Stimulated activated CD8-positive, alpha-beta memory T cell treated with anti-CD3 and anti-CD28 coated beads, Interleukin-4, amount 100 ng/mL, for 4 hours (primary cell): ENCODE measurements at places on chromosomes 11 and 22.

GRCh38 chr11:60367009-60367408 lies 11.3 kb upstream of the MS4A7 start:
- no peak for DNase-seq

GRCh38 chr22:29044657-29045176 lies 16.9 kb downstream of the C22orf31 start:
- DNase-seq: no peak

DNA sequence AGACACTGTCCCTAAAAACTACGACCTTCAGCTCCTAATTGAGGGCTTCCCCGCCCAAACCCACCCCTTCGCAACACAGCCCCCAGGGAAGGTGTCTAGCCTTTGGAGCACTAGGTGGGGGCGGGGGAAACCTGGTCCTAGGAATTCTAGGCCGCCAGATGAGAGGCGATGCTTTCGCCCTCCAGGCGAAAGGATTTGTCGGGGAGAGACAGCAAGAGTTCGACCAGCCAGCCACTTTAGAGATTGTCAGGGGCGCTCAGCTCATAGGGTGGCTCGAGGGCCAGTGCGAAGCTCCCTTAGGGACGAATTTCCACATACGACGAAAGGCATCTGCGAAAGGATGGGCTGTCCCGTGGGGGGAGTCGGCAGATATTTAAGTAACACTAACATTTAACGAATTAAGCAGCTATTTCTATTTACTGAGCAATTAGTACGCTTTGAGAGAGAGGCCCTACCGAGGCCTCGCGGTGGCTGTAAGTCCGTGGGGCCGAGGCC lies 5.3 kb downstream of the CD248 start:
- no peak for DNase-seq

- no peak for DNase-seq
These were observed 16.2 kb downstream of the ARVCF start for GRCh38 chr22:20000246-20001081.
